ENCODE measurements at places on chromosomes 16 and 17.

DNA sequence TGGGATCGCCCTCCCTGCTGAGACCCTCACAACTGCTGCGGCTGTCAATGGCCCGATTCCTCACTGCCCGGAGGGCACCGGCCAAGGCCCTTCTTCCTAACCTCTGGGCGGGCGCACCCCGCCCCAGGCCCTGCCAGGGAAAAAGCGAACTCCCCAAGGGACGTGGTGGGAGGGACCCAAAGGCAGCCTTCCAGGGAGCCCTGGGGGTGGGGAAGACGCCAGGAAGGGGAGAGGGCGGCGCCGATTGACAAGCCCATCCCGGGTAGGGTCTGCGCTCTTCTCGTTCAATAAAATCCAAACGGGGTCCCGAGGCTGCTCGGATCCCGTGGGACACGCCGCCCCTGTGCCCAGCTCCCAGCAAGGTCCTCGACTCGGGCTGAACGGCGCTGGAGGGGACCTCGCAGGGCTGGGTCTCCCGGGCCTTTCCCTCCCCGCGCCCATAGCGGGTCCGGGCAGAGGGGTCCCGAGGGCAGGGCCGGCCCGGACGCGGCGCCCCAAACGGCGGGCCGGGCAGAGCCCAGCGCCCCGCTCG is 416 bp downstream of the KIFC3 start:
- DNase-seq, result peak; percentile 60

DNA sequence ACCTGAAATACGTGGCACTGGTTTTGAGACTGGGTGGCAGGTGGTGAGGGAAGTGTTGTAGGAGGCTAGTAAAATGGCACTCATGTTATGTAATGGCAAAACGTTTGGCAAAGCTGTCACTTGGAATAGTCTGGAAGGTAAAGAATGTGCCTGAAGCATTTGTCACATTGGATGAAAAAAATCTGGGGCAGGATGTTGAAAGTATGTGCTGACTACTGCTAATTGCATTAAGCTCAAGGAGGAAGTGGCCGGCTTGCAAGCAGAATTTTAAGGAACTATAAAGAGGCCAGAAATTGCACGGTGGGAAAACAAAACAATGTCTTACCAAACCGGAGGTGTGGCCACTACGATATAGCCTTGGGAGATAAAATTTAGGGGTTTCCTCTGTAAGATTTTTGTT is 26.6 kb upstream of the NLRP1 start:
- DNase-seq, result no peak

- peak; percentile 9 for DNase-seq
These were observed 14.4 kb downstream of the B9D1 start for GRCh38 chr17:19348081-19348650.

GRCh38 chr16:19330841-19331397 is 45.4 kb downstream of the CLEC19A start:
- DNase-seq, result peak; percentile 87

DNA sequence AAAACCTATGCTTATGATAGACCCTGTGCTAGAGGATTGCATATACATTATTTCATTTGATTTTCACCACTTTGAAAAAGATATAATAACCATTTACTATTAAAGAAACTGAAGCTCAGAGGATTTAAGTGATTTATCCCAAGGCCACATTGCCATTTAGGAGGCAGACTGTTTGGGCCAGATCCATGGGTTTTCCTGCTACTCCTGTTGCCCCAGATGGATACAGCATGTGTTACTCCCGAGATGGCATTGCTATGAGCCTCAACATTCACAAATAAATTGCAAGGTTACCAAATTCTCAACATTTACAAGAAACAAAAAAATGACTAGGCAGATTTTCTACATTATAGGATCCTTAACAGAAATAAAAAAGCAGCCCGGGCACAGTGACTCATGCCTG is 322.1 kb upstream of the SOX9 start:
- DNase-seq, result no peak

GRCh38 chr16:66846266-66846665 is 2.1 kb downstream of the CA7 start:
- DNase-seq, result no peak

GRCh38 chr17:15490634-15491261 is 23.3 kb upstream of the CDRT4 start:
- DNase-seq, result peak; percentile 29

DNA sequence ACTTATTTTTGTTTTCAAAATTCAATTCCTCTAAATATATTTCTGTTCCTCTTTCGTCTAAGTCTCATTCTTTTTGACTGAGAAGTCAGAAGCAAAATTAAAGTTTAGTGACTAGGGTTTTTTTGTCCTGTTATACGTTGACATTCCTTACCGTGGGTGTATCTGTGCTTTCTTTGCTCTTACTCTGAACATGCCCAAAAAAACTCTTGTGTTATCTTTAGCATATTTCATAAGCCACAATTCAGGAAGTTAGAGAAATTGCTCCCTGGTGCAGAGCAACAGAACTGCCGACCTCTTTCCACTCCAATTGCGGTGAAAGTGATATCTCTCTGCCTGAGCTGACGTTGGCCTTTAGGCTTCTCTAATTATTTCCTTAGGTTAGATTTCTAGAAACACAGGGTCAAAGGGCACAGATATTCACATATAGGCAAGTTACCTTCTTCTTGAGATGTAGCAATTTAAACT is 65.7 kb downstream of the CENPV start:
- DNase-seq, result no peak

DNA sequence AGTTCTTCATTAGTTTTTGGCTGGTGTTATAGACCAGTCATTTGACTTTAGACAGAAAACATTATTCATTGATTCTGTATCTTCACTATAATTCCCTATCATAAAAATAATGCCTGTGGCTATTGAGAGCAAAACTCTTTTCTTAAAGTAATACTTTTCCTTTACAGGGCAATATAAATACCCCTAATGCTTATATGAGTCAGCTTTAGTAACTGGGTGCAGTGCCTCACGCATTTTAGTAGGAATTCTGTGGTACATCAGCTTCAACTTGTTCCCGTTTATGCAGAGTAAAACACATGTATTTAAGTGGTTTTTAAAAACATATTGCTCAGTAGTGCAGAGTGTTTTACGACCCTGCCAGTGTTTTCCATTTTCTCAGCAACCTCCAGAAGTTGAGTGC is 68.1 kb downstream of the SEC14L1 start:
- DNase-seq, result no peak

DNA sequence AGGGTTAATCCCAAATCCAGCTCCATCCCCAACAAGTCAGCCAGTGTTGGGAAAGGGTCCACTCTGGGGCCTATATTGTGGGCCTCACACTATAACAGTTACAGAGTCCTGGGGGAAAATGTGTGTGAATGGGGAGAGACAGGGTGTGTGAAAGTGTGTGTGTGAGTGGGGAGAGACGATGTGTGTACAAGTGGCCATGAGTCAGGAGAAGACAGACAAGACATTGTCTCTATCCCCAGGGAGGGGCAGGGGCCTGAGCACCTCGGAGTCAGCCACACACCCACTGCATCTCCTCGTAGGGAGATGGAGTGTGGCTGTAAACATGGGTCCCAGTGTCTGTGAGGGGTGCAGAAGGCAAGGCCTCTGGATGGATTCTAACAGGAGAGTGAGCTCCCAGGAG is 2.9 kb downstream of the CRHR1 start:
- no peak for DNase-seq

DNA sequence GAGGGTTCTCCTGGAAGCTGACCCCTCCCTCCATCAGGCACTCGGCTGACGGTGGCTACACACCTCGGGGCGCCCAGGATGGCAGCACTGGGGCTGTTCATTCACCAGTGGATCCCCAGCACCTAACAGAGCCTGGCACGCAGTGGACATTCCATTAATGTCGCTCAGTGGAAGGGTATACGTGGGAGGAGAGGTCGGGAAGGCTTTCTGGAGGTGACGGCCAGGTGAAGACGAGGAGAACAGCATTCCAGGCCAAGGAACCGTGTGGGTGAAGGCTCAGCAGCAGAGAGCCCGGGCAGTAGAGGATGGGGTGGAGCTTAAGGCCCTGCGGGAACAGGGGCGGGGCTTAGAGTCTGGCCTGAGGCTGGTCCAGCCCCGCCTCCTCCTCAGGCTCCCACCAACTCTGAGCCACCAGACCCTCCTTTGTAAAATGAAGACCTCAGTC is 2.5 kb upstream of the HS3ST6 start:
- DNase-seq, result no peak

DNA sequence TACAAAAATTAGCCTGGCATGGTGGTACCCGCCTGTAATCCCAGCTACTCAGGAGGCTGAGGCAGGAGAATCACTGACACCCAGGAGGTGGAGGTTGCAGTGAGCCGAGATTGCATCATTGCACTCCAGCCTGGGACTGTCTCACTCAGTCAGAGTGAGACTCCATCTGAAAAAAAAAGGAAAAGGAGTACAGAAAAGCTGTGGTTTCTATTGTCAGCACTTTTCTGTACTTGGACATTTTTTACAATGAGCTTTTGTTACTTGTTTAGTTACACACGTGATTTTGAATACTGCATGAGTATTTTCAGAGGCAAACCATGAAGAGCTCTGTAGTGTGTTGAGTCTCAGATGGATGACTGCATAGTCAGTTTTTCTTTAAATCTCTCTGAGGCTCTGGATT is 26.3 kb downstream of the ZC3H18 start:
- no peak for DNase-seq

GRCh38 chr17:7177954-7178477 is 1.2 kb downstream of the ASGR1 start:
- peak; percentile 74 for DNase-seq

DNA sequence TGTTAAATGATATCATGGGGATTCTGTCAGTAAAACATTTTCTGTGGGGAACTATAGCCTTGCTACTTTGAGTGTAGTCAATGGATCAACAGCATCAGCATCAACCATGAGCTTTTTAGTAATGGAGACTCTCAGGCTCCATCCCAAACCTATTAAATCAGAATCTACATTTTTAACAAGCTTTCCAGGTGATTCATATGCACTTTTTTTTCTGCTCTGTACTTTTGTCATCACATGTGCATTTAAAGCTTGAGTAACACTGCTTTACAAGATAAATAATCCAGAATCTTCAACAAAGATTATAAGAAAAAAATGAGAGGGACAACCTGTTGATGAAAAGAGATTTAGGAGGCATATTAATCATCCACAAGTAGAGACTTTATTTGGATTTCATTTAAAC is 23.5 kb downstream of the NUP93 start:
- DNase-seq, result no peak

DNA sequence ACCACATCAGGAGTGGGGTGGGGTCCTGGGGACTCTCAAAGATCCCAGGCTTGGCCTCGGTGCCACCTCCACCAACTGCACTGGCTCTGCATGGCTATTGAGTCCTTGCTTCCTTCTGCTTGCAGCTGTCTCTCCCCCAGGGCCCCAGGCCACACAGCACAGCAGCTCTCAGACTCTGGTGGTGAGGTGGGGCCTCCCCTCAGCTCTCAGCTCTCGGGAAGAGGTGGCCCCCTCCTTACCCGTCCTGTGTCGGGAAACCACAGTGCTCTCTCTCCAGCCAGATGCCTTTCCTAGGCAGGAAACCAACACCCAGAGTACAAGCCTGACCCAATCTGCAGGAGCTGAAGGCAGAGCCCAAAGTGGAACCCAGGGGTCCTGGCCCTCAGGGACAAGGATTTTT is 18.5 kb downstream of the SRCIN1 start:
- no peak for DNase-seq

DNA sequence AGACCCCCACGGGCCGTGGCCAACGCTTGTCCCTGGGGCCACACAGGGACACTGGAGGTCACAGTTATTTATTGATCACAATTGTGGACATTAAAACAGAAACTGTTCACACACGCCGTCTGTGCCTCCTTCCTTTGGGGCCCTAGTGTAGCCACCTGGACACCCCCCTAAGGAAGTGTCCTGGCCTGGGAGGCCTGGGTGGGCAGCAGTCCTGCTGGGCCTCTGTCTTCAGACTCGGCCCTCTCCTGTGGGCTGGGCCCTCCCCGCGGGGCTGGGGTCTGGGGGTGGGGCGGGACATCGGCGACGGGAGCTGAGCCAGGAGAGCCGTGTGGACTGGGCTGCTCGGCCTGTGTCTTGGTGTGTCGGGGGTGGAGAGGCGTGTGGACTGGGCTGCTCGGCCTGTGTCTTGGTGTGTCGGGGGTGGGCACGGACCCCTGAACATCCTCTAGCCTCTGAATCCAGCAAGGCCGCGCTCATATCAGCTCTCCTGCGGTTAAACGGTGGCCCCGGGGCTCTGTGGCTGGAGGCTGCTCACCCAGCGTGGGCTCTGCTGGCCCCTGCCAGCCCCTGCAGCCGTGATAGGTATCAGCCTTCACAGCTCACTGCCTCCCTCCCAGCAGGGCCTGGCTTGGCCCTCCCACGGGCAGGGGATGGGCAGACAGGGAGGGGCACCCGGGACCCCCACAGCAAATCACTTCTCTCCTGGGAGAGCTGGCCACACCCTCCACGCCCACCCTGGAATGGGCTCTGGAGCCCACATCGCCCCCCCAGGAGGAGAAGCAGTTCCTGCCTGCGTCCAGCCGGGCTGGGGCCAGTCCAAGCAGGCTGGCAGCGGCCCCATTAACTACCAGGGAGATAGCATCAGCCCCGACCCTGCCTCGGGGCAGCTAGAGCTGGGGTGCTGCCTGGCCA is 1.1 kb upstream of the NHLRC4 start:
- DNase-seq, result peak; percentile 73

- DNase-seq, result no peak
These were observed 34.3 kb downstream of the VAT1L start for GRCh38 chr16:77822661-77823060.

- DNase-seq, result peak; percentile 81
These were observed 552.3 kb downstream of the TOX3 start for GRCh38 chr16:51994597-51994996.

- DNase-seq, result peak; percentile 65
These were observed 47.5 kb downstream of the NT5M start for GRCh38 chr17:17350491-17351355.

DNA sequence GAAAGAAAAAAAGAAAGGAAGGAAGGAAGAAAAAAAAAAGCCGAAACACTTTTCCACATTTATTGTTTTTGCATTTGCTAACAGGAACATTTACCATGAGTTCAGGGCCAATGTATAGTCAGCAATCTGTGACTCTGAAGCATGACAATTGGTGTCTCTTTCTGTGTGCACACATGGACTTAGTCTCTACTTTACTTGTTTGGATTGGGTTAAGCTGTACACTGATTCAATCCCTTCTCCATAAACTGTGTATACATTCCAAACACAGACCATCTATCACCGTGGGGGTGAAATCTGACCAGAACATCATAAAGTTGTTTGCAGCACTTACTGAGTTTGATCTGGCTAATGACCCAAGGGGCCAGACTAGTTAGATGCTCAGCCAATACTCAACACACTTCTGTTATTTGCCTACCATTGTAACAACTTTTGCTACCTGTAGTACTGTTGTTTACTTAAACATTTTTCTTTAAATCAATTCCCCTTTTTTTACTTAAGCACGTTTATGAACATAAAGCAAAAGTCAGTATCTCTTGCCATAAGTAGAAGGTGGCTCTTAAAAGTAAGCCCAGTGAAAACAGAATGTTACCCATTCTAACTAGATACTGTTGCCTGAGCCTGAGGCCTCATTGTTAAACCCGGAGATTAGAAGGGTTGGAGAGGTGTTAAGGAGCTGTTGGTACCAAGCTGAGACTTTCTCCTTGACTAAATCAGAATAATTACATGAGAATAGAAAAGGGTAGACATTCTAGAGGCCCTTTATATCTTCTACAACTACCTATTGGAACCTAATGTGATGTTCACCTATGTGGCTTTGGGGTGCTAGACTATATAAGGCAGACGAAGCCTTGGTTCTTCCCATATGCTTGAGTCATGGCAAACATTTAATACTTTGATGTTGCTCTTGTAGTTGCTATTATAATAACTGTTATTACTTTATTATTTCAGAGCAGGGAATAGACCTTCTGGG is 41.8 kb downstream of the SCNN1B start:
- DNase-seq, result no peak

- peak; percentile 52 for DNase-seq
These were observed 387 bp downstream of the MSI2 start for GRCh38 chr17:57256708-57257112.
